ENCODE measurements at places on chromosomes 3 and 15. TPM values are rescaled to one million over a fixed set of nuclear protein-coding genes. Genes with fewer than 3 reads are reported as not detected.

The TRPM1 gene
- total RNA-seq = not detected

The SEMA6D gene
- 4.8 TPM for total RNA-seq

The A4GNT gene
- total RNA-seq = not detected

The CRYGS gene
- 1.1 TPM for total RNA-seq

The FGF7 gene
- 42.9 TPM for total RNA-seq

The SATB1 gene
- total RNA-seq = 8.3 TPM

The SLC25A36 gene
- total RNA-seq = 33.9 TPM

The STARD9 gene
- 3.2 TPM for total RNA-seq

The TNNC1 gene
- total RNA-seq = 1.2 TPM

The FBXO40 gene
- total RNA-seq = not detected

The NOX5 gene
- total RNA-seq = not detected

The CLRN1 gene
- total RNA-seq = not detected

The P2RY12 gene
- total RNA-seq = 1.1 TPM

The RBM6 gene
- 34.6 TPM for total RNA-seq

The IGF2BP2 gene
- total RNA-seq = 69.7 TPM

The EPHA3 gene
- total RNA-seq = 1.9 TPM

The ITPKA gene
- 2.8 TPM for total RNA-seq

The GASK1A gene
- total RNA-seq = 0.47 TPM

Measured in pericardium fibroblast (primary cell).